ENCODE measurements at places on chromosomes 7 and 10.

DNA sequence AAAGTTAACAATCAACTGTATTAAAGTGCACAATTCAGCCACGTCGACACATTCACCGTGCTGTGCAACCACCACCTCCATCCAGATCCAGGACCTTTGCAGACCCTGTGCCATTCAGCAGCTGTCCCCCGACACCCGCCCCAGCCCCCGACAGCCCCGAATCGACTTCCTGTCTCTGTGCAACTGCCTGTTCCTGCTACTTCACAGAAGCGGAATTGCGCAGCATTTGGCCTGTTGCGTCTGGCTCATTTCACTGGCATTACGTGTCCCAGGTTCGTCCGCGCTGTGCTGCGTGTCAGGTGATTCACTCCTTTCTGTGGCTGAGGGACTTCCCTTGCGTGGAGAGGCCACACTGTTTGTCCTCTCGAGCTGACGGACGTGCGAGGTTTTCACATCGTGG, 33.2 kb upstream of the DNAAF5 start:
- no peak for DNase-seq

DNA sequence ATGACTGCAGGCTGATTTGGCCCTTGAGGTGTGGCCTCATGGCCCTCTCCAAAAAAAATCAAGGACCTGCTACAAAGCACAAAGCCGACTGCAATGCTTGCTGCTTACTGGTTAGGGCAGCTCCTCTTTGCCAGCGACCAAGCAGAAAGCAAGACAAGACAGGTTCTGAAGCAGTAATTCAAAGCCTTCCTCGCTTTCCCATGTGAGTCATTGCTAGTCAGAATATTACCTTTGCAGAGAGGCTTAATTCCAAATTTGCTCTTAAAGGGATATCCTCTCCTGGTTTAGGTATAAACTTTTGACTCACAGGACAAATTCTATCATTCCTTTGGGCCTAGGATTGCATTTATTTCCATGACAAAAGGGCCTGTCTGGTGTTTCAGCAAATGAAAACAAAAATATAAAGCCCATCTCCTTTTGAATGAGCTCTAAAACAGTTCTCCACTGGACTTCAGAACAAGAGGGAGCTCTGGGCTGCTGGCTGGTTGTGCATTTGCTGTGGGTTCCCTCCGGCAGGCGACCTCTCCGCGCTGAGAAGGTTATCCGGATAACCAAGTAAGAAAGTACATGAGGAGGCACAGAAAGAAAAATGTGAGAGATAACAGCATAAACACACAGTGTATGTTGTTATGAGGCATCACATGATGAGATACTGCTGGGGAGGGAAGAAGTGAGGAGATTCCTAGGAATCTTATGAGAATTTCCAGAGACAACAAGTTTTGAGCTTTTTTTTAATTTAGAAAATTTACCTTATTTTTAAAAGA, 90.8 kb downstream of the EGFR start:
- DNase-seq = peak; percentile 92

GRCh38 chr10:126734967-126735366, 64.5 kb upstream of the C10orf90 start:
- DNase-seq = no peak

DNA sequence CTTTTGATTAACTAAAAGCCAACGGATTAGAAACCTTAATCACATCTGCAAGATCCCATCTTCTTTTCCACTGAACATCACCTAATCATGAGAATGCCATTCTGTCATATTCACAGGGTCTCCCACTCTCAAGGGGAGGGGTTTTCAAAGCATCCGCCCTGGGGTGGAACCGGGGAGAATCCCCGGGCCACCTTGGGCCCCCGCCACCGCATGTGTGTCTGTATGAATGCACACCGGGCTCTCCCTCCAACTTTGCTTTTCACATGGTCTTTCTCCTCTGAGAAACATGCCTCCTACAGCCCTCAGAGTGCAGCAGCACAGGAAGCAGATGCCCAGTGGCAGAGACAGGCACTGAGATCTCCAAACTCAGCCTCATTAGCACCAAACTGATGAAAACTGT, 233.2 kb upstream of the PPP2R2D start:
- DNase-seq = no peak

- no peak for DNase-seq
Observed at GRCh38 chr7:94253686-94254085, 141.0 kb upstream of the COL1A2 start.

DNA sequence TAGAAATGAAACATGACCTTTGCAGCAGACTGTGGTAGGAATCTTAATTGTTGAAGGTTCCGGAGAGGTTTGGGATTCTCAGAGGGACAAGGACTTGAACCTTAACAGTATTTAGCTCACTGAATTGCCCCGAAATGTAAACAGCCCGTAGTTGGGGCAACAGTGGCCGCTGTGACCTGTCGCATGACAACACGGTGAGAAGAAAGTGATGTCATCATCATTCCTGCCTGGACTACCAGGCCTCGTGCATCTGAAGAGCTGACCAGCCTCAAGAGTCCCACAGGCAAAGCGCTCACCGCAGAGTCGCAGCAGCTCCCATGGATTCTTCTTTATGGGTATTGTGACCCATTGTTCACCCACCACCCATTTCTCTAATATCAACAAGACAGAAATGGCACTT, 250.6 kb downstream of the KLF6 start:
- no peak for DNase-seq

DNA sequence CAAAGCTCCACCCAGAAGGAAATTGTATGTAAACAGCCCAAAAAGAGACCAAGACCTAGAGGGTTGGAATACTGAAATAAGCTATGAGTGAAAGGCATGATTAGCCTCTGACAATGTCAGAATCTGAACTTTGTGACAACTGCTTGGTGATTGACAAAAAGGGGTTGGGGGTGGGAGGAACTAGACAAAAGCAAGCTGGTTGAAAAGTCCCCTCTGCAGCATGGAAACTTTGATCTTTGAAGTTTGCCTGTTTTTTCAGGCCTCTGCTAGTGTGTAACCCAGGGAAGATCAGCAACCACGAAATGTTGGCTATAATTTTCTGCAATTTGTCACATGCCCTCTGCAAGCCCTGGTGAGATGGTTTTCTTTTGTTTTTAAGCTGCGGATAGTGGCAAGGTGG, 104.8 kb upstream of the SLC25A13 start:
- DNase-seq = no peak

GRCh38 chr7:30148951-30149459, 14.2 kb downstream of the MTURN start:
- DNase-seq = peak; percentile 80

DNA sequence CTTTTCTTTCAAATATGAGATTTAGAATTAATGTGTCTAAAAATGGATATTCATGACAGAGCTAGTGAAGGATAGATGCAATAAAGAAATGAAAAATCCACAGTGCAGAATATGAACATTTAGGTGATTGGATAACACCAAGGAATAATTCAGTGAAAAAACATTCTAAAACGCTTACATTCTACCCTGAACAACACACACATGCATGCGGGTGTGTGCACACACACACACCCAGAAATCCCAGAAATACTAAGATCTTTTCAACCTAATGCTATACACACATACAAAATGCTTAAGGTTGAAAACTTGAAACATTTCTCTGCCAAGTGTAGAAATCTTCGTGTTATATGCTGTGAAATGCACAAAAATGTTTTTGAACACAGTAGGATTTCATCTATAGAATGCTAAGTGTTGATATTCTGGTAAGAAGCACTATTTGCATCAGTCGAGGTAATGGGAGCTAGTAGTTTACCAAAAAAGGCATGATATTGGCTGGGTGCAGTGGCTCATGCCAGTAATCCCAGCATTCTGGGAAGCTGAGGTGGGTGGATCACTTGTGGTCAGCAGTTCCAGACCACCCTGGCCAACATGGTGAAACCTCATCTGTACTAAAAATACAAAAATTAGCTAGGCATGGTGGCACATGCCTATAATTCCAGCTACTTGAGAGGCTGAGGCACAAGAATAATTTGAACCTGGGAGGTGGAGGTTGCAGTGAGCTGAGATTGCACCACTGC, 600.6 kb downstream of the PHTF2 start:
- no peak for DNase-seq

GRCh38 chr7:43508461-43508860, 74.4 kb upstream of the STK17A start:
- no peak for DNase-seq

GRCh38 chr10:103307594-103307993, 30.7 kb downstream of the INA start:
- DNase-seq = no peak

GRCh38 chr10:30534465-30535144, 94.9 kb downstream of the LYZL2 start:
- DNase-seq = peak; percentile 46

DNA sequence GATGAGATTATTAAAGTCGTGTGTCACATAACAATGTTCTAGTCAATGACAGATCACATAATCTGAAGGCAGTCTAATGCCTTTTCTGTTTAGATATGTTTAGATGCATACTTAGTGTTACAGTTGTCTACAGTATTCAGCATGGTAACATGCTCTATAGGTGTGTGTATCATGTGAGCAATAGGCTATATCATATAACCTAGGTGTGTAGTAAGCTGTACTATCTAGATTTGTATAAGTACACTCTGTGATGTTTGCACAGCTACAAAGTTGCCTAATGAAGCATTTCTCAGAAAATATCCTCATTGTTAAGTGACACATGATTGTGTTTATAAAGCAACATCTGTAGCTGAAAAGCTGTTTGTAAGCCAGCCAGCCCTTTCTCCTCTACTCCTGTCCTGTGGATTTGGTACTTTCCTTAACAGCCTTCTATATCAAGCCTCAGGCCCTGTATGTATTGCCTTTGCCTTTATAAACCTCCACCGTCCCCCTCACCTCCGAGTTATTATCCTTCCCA, 6.3 kb downstream of the HECTD2 start:
- no peak for DNase-seq

GRCh38 chr7:36300696-36301350, 88.8 kb upstream of the ANLN start:
- DNase-seq = no peak

DNA sequence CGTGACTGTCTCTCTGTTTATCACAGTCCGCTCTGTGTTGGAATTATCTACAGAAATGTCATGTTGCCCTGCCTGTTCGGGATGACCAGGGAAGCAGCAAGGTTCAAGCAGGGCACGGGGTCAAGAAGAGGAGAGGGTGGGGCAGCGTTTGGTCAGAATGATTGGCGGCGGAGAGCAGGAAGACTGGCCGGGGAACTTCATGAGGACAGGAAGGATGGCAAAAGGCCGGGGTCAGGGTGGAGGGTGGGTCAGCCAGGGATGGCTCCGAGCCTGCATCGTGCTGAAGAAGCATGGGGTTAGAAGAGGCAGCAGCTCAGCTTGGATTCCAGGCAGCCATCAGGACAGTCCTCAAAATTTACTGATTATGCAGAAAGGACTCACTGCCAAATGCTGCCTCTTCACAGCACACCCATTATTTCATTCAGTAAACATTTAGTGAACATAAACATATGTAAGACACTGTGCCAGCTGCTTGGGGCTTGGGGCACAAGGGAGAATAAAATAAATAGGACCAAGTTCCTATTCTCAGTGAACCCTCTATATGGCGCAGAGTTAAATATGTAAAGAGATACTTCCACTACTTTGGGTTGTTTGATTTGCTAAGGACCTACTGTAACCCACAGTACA, 42.8 kb downstream of the WNT2 start:
- no peak for DNase-seq

GRCh38 chr7:159066816-159067575, 77.7 kb downstream of the VIPR2 start:
- DNase-seq = no peak

- DNase-seq = peak; percentile 78
Observed at GRCh38 chr10:132447446-132448247, 50.6 kb downstream of the PWWP2B start.

DNA sequence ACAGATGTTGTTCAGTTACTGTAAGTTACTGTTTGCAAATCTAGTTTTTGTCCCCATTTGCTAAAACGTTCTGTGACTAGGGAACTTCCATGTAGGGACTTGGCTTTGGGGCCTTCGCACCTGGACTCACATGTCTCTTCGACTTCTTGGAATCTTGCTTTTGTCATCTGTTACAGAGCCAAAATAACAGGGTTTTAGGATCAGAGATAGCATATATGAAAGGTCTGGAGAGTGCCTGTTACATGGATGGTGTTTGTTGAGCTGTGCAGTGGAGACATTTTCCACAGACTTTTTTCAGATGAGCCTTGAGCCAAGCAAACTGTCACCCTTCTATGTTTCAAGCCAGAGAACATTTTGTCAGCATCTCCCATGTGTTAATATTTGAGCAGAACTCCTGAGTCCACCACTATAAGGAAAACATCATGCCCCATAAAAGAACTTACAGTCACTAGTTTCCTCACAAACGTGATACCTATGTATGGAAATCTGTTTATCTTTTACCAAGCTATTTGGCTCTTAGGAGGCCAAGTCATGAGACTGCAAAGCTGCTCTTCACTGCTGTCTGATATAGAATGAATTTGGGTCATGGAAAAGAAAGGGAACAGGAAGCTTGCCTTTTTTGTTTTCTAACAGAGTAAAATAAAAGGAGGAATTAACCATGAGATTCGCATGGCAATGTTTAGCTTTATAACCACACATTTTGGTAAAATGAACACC, 818.6 kb upstream of the IGFBP3 start:
- DNase-seq = no peak

GRCh38 chr7:15130666-15131541, 228.4 kb upstream of the DGKB start:
- DNase-seq = peak; percentile 74

DNA sequence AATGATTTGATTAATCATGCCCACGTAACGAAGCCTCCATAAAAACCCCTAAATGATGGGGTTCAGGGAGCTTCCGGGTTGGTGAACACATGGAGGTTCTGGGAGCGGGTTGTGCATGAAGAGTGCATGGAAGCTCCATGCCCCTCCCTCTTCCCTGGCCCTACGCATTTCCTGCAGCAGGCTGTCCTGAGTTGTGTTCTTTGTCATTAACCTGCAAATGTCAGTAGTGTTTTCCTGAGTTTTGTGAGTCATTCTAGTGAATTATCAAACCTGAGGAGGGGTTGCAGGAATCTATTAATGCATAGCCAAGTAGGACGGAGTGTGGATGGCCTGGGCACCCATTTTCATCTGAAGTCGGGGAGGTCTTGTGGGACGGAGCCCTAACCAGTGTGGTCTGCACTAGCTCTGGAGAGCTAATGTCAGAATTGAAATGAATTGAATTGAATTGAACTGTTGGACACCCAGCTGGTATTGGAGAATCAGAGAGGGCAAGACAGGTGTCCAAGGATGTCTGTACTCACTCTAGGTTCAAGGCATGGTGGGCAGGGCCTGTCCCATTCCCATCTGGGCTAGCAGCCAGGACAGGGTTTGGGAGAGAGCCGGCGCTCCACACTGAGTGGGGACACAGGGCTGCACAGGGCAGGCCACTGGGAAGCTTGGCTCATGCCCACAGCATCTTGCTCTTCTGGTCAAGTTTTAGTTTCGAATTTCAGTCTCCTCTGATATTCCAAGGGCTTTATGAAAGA, 22.3 kb upstream of the ARHGAP22 start:
- DNase-seq = no peak

Measured in PC-9 (cell line).